Foreskin melanocyte (primary cell): ENCODE measurements at places on chromosomes 1 and 21.

DNA sequence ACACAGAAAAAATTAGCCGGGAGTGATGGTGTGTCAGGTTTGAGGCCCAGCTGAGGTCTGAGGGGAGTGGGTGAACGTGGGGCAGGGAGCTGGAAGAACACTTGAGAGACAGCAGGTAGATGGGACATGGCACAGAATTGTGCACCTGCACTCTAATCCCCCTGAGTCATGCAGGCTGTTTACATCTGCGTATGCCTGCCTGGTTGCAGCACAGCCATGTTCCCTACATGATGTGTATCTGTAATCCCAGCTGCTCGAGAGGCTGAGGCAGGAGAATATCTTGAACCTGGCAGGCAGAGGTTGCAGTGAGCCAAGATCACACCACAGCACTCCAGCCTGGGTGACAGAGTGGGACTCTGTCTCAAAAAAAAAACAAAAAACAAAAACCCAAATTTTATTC is 44.8 kb downstream of the ATP5PO start:
- DNase-seq, result no peak

GRCh38 chr21:46114963-46115362 is 17.1 kb downstream of the COL6A2 start:
- DNase-seq, result no peak

GRCh38 chr1:58443986-58444868 is 102.3 kb downstream of the OMA1 start:
- DNase-seq, result no peak

DNA sequence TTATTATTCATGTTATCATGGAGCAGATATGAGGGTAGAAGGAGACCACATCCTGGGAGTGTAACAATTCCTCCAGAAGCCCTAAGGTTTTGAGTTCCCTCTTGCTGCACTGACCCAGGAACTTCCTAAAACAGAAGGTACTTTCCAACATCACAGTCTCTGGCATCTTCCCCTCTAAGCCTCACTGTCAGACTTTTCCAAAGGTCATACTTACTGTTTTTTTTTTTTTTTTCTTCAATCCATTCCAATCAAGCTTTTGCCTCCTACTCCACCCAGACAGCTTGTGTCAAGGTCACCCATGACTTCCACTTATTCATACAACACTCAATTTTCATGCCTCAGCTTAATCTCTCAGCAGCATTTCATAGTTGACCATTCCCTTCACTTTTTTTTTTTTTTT is 18.4 kb upstream of the UQCRHL start:
- no peak for DNase-seq

GRCh38 chr1:164760569-164760968 is 201.6 kb downstream of the PBX1 start:
- DNase-seq, result no peak

DNA sequence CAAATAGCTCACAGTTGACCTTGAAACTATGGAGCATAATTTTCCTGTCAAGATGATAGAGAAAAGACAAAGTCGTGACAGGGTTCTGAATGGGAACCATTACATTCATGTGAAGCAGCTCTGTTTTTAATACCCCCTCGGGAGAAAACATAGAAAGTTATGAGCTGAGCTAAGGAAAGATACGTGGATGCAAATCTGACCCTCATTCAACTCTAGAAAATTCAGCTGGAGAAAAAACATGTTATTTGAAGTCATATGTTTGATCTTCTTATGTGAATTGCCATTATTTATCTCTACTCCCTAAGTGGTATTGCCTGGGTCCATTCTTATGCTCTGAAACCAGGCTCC is 48.0 kb upstream of the LRRC52 start:
- no peak for DNase-seq
